Upper lobe of right lung (tissue), 1 donor: ENCODE measurements at places on chromosomes 12 and 14.

GRCh38 chr14:104266631-104267575, 128.5 kb downstream of the KIF26A start:
- H3K4me3 ChIP-seq, result no peak overlapping the region
- no peak overlapping the region for H3K27ac ChIP-seq
- no peaks in the 10 kb centered on the region for H3K27me3 ChIP-seq
- DNase-seq, result peak; percentile 54

DNA sequence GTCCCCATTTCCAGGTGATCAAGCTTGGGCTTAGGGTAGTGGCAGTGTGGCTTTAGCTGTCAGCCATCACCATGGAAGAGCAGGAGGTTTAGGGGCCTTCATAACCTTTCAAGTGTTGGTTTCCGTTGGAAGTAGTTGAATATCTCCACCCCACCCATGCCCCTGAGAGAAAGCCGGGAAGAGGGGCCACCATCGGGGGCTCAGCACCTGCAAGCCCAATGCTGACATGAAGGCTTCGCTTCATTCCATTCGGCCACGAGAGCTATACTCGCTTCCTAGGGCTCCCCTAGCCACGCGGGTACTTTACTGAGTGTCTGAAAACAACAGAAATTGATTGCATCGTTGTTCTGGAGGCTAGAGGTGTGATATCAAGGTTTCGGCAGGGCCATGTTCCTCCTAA, 234.8 kb downstream of the ZFP36L1 start:
- no peak overlapping the region for H3K4me3 ChIP-seq
- peaks cover 18% of the 10 kb centered on the region for H3K4me1 ChIP-seq
- no peak overlapping the region for H3K27ac ChIP-seq
- no peak for DNase-seq

- peaks cover 4% of the 10 kb centered on the region for H3K4me1 ChIP-seq
- no peaks in the 10 kb centered on the region for H3K27me3 ChIP-seq
- H3K4me3 ChIP-seq, result no peak overlapping the region
- no peak overlapping the region for H3K27ac ChIP-seq
Measured at GRCh38 chr12:74889073-74889472, 320.6 kb downstream of the KCNC2 start.

- no peak overlapping the region for H3K4me3 ChIP-seq
- H3K27ac ChIP-seq, result no peak overlapping the region
- no peaks in the 10 kb centered on the region for H3K4me1 ChIP-seq
- H3K27me3 ChIP-seq, result no peaks in the 10 kb centered on the region
Measured at GRCh38 chr12:80107221-80107620, 7.9 kb downstream of the OTOGL start.

DNA sequence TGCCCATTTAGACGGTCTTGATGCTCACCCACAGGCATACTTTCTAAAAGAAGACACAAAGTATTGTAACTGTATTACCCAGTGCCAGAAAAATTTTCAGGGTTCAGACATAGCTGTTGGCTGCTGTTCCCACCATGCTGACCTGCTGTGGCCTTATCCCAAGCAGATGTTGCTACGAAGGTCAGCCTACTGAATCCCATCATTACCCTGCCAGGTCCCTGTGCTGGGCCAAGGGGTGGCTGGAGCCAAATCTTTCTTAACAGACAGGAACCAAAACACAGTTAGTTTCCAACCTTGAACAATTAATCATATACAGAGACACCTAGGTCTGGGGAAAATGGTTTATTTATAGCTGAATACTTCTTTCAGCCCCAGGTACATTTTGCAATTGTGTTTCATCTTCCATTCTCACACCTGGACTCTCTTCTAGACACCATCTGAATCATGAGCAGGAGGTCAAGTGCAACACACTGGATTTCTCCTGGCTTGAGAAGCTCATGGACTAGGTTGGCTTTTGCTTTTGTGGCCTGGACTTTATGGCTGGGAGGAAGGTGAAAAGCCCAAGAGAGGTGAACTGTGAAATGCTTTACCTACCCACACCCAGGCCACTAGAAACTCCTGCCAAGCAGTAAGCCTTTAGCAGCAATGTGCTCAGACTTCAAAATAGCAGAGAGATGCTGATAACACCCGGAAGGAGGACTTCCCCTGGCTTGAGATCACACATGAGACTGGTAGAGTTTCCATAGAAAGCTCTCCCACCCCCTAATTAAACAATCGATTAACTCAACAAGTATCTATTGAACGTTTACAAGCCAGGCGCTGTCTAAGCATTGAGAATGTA, 150.1 kb downstream of the SUDS3 start:
- no peaks in the 10 kb centered on the region for H3K4me1 ChIP-seq
- no peaks in the 10 kb centered on the region for H3K36me3 ChIP-seq
- H3K27me3 ChIP-seq, result no peaks in the 10 kb centered on the region
- no peak for DNase-seq
- H3K4me3 ChIP-seq, result no peak overlapping the region

DNA sequence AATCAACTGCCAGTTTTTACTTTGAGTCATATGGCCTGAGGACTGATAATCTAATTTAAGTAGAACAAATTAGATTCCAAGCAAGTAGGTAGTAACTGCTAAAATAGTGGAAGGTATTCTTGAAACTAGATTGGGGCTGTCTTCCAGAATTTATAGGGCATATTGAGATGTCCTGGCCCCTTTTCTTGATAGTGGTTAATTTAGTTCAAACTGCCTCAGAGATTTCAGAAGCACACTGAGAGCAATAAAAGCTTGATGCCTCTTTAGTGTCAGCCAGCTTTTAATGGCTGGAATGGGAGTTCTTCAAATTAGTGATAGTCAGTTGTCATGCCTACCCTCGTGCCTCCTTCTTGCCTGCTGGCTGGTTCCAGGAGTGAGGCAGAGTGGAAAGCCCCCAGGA, 120.5 kb downstream of the AKAP6 start:
- H3K27me3 ChIP-seq, result no peaks in the 10 kb centered on the region
- H3K4me1 ChIP-seq, result no peaks in the 10 kb centered on the region
